ENCODE measurements at places on chromosomes 5 and 9. TPM values are rescaled to one million over a fixed set of nuclear protein-coding genes. Genes with fewer than 3 reads are reported as not detected.

- DNase-seq = no peak
These were observed 15.0 kb upstream of the GLRX start for GRCh38 chr5:95837492-95837891.

DNA sequence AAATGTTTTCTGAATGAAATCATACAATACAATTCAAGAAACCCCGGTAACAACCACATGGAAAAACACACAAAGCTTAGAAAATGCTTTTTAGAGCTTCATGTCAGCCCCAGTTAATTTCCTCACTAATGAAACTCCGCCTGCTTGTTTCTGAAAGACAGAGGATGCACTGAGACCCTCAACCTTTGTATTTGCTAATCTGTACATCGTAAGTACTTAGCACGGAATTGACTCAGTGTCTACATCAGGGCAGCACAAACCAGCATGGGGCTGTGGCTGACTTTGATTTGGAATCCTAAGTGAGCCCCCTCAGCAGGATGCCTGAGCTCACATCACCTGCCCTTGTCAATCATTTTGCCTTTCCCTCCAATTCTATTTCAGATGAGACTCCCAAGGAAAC, 499.1 kb upstream of the MPDZ start:
- no peak for DNase-seq

- DNase-seq = peak; percentile 80
These were observed 44.3 kb upstream of the BICD2 start for GRCh38 chr9:92808726-92809451.

- DNase-seq = no peak
These were observed 15.1 kb upstream of the TNFAIP8 start for GRCh38 chr5:119340597-119341218.

The NUDT12 gene
- 28.5 TPM for total RNA-seq

The TRMO gene
- total RNA-seq = 4.8 TPM

DNA sequence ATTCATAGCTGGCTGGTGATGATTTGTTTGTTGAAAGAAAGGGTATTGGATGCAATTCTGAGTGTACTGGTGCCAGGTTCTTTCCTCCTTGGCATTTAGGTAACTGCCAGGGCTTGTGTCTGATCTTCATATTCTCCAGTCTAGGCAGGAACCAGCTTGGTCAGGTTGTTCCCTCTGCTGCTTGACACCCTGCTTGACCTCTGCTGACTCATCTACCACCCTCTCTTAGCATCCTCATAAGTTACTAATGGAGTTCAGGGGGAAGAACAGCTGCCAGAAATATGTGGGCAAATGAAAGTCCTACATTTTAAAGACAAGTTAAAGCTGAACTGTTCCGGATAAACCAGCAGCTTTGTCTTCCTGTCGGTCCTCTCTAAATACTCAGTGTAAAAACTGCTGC, 116.1 kb upstream of the TNC start:
- peak; percentile 58 for DNase-seq

- DNase-seq = no peak
These were observed 31.7 kb upstream of the CDH6 start for GRCh38 chr5:31161781-31162181.

- no peak for DNase-seq
These were observed 47.5 kb downstream of the NLN start for GRCh38 chr5:65769539-65769938.

- no peak for DNase-seq
These were observed 35.9 kb upstream of the IRX4 start for GRCh38 chr5:1918488-1919208.

DNA sequence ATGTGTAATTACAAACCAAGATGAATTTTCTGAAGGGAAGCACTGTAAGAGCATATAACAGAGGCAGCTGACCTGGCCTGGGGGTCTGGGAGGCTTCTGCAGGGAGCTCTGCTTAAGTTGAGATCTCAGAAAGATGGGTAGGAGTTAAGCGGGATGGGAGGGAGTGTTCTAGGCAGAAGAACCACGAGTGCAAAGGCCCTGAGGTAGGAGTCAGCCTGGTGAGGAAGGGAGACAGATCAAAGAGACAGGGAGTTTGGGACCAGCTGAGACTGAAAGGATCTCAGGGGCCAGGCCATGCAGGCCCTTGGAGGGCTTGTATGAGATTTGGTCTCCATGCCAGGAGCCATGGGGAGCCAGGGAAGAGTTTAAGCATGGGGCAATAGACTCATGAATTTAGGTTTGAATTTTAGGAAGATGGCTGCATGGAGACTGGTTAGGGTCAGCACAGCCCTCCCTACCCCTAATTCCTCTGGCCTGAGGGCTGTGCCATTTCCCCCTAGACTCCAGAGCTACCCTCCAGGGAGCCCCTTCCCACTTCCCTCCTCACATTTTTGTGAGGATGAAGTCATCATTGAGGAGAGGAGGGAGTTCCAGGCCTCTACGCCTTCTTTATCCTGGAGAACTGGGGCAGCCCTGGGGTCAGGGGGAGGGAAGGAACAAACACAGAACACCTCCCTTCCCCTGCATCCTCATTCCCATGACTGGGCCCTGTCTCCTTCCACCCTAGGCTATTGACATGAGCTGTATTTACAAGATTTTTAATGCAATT, 4.8 kb upstream of the ARAP3 start:
- no peak for DNase-seq

The FGFR4 gene
- 291 TPM for total RNA-seq
